Activated B cell treated with CpG ODN at 0.5 μM for 24 hours (primary cell): ENCODE measurements at places on chromosomes 11 and 22. TPM values are rescaled to one million over a fixed set of nuclear protein-coding genes. Genes with fewer than 3 reads are reported as not detected.

Gene GAS2
- total RNA-seq = 2.6 and 3.5 TPM in 2 replicates

Gene TMEM121B
- 0.16 and 0.17 TPM in 2 replicates for total RNA-seq

Gene MMP1
- not detected in 2 replicates for total RNA-seq

Gene LRRC75B
- 0.34 and 0.82 TPM in 2 replicates for total RNA-seq

Gene OR8G1
- not detected in 2 replicates for total RNA-seq

Gene HTR3B
- total RNA-seq = 0.10 and 0.22 TPM in 2 replicates

Gene ELFN2
- not detected in 2 replicates for total RNA-seq
